A673 (cell line): ENCODE measurements at places on chromosomes 7 and 10. TPM values are rescaled to one million over a fixed set of nuclear protein-coding genes. Genes with fewer than 3 reads are reported as not detected.

DNA sequence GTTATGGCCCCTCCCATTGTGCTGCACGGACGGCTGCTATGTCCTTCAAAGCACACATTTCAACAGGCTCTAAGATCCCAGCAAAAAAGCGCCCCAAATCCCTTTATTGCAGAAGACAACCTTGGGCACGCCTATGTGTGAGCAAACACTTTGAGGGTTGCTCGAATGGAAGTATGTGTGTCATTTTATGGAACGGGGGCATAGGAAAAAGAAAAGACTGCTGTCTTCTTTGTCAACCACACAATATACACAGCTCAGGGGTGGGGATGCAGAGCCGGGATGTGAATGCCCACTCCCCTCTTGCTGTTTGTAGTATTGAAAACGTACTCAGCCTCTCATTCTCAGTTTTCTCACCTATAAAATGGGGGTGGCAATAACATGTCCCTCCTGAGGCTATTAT, 32.0 kb downstream of the C10orf53 start:
- DNase-seq = no peak

DNA sequence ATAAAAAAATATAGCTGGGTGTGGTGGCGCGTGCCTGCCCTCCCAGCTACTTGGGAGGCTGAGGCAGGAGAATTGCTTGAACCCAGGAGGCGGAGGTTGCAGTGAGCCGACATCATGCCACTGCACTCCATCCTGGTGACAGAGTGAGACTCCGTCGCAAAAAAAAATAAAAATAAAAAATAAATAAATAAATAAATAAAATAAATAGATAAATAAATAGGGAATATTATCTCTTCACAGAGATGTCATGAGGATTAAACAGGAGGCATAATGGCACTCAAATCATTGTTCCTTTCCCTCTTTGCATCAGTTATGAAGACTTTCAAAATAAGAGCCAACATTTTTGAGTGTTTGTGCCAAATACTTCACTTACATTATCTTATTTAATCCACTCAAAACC, 32.0 kb upstream of the BMPR1A start:
- DNase-seq = no peak

- DNase-seq = peak; percentile 33
These were observed 39.5 kb upstream of the INSIG1 start for GRCh38 chr7:155258226-155258560.

GRCh38 chr7:131950758-131951157, 394.3 kb upstream of the PODXL start:
- no peak for DNase-seq

Gene HECTD2
- total RNA-seq = 15.1 and 20.9 TPM in 2 replicates

Gene EFCAB10
- not detected in 2 replicates for total RNA-seq

DNA sequence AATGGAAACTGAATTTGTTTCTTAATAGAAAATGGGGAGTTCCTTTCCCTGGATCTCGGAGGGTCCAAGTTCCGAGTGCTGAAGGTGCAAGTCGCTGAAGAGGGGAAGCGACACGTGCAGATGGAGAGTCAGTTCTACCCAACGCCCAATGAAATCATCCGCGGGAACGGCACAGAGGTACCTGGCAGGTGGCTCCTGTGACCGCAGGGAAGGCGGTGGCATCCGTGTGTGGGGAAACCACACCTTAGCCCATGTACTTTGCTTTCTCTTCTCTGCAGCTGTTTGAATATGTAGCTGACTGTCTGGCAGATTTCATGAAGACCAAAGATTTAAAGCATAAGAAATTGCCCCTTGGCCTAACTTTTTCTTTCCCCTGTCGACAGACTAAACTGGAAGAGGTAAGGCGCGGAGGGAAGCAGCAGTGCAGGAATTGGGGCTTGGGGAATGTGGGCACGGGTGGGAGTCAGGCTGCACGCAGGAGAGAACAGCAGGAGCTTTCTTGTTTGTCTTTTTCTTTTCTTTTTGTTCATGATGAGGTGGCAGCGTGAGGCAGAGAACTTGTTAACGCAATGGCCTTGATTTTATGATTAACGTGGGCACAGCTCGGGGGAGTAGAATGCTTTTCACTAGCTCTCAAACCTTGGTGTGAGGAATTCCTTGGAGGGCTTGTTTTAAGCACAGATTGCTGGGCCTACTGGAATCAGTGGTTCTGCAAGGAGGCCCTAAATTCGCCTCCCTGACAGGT, 12.8 kb downstream of the HKDC1 start:
- DNase-seq = no peak

DNA sequence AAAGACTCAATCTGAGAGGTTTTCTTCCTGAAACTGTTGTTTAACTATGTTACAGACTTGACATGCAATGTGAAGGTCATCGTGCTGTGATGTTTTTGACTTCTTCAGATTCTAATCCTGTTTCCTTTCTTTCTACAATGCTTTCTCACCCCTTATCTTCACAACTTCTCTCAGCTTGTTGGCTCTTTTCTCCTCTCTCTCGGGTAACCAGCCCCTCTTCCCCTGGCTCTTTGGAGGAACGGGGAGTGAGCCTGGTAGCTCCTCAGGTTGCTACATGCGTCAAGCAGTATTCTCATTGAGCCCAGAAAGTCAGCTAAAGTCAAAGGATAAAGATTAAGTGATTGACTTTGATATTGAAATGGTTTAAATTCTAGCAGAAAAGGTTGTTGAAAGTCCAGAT, 40.1 kb downstream of the SEC23IP start:
- no peak for DNase-seq

DNA sequence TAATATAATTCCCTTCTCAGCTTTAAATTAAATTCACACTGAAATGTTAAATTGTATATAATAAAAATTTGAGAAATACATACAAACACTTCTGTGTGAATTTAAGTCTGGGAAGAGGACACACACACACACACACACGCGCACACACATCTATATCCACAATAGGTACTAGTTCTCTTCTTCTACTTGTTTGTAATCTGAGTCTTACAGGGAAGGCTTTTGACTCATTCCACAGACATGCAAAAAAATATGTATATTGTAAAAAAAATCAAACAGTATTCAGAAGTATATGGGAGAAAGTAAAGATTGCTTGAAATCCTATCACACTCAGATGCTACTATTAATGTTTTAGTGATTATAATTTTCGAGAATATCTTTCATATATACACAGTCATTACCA, 276.2 kb downstream of the MDFIC start:
- no peak for DNase-seq

- peak; percentile 19 for DNase-seq
These were observed 13.0 kb upstream of the CHCHD1 start for GRCh38 chr10:73768881-73769280.

Gene FGFR2
- total RNA-seq = 0.60 and 1.6 TPM in 2 replicates

Gene OR2A5
- not detected in 2 replicates for total RNA-seq

DNA sequence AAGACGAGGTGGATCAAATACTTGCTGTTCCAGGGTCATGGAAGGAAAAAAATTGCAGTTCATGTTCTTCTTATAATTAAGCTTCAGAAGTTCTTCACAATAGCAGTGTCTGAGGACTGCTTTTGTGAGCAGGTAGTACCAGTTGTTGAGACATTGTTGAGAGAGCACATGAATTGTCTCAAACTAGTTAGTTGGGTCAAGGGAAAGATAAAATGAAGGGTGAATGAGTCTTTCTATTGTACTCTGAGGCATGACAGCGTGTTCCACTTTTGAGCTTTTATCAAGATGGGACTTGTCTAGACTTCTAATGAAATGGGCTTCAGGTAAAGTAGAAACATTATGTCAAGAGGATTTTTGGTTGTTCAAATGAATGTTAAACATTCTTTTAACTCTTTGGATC, 26.0 kb downstream of the KAT6B start:
- no peak for DNase-seq

DNA sequence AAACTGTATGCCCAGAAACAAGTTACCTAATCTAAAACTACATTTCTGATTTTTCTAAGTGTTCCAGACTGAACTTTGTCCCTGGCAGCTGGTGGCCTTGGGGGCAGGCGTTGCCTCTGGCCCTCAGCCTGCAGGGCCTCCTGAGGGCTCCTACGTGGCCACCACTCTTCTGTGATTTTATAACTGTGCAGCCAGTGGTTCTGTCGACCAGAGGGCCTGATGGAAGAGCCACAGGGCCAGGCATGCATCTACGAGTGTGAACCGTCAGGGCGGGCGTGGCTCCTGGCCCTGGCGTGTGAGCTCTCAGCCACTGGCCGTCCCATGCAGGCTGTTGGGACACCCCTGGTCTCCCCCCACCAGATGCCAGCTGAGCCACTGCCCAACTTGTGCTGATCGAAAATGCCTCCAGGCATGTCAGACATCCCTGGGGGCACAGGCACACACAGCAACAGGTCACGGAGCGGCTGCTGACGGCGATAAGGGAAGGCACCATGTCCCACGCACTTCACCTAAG, 173.4 kb downstream of the ZMYND11 start:
- no peak for DNase-seq

DNA sequence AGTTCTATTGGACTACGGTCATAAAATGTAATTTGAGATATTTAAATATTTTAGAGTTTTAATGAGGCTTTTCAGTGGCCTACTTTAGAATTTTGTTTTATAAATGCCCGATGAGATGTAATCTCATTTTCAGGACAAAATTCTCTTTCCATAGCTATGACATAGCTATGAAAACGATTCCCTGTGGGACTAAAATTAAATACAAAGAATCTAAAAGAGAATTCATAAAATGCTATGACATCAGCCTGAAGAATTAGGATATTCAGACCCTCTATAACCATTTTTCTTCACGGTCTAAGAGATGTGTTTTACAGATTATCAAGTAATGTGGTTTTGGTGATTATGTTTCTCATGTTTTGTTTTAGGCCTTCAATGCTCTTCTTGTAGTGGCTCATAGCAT, 48.2 kb upstream of the ODAD2 start:
- DNase-seq = peak; percentile 6
